ENCODE measurements at places on chromosomes 3 and 15. TPM values are rescaled to one million over a fixed set of nuclear protein-coding genes. Genes with fewer than 3 reads are reported as not detected.

DNA sequence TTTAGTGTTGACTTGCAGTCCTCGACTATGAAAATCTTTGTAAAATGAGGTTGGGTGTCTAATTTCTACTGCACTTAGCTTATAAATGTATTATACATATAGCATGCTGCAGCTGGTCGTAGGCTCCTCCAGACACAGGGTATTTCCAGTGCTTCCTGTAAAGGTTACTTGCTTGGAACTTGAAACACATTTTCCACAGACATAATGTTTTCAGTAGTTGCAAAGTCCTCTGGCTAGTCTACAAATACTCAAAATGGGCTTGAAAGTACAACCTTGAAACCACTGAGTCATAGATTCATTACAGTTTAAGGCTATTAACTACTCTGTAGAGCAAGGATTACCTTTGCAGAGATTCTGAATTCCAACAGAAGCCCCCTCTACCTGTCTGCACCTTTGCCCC lies 464.1 kb downstream of the RAP2B start:
- no peaks in the 10 kb centered on the region for H3K4me1 ChIP-seq
- no peaks in the 10 kb centered on the region for H3K27me3 ChIP-seq
- DNase-seq: no peak
- H3K4me3 ChIP-seq: no peak overlapping the region
- no peak overlapping the region for H3K27ac ChIP-seq
- H3K36me3 ChIP-seq: no peaks in the 10 kb centered on the region

MFGE8 gene
- total RNA-seq: 160 TPM

- H3K27me3 ChIP-seq: peaks cover 4% of the 10 kb centered on the region
- no peak overlapping the region for H3K27ac ChIP-seq
- no peaks in the 10 kb centered on the region for H3K4me1 ChIP-seq
- no peak overlapping the region for H3K4me3 ChIP-seq
- no peaks in the 10 kb centered on the region for H3K36me3 ChIP-seq
Observed at GRCh38 chr15:78222745-78223395, 11.5 kb downstream of the ACSBG1 start.

DNA sequence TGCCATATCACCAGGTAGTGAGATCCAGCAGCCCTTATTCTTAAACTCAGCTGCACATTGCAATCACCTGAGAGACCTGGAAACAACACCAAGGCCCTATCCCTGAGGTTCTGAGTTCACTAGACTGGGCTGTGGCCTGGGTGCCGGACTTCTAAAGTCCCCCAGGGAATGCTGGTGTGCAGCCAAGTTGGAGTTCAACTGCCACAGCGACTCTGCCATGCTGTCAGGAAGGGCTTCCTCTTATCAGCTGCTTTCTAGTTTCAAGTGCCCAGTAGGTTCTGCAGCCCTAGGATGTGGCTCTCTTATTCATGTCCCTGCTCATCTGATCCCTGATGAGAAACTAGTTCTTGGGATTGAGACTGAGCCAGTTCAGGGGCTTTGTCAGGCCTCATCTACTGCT lies 47.8 kb downstream of the ACAA1 start:
- H3K27me3 ChIP-seq: peaks cover 8% of the 10 kb centered on the region
- H3K4me1 ChIP-seq: no peaks in the 10 kb centered on the region
- no peak overlapping the region for H3K27ac ChIP-seq
- no peak overlapping the region for H3K4me3 ChIP-seq
- no peak for DNase-seq
- no peaks in the 10 kb centered on the region for H3K36me3 ChIP-seq

DNA sequence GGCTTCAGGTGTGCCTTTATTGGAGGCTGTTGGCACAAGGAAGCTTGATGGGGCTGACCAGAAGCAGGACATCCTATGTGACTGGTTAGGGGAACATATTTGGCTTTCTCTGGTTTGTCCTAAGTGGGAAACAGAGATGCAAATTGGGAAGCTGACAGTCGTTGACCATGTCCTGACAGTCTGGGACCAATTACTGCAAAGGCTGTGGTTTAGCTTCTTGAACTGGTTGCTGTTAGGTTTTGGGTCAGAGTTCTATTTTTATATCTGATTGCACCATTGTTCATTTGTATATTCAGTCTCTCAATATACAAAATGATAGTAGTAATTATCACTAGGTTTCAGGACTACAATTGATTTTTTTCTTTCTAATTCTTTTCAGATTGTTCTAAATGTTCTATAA lies 36.8 kb downstream of the SNTN start:
- no peaks in the 10 kb centered on the region for H3K4me1 ChIP-seq
- H3K27me3 ChIP-seq: no peaks in the 10 kb centered on the region
- DNase-seq: no peak
- H3K27ac ChIP-seq: no peak overlapping the region
- no peak overlapping the region for H3K4me3 ChIP-seq

GRCh38 chr3:196563721-196564225 lies 4.6 kb downstream of the WDR53 start:
- H3K36me3 ChIP-seq: no peaks in the 10 kb centered on the region
- no peaks in the 10 kb centered on the region for H3K27me3 ChIP-seq
- no peak for DNase-seq

DNA sequence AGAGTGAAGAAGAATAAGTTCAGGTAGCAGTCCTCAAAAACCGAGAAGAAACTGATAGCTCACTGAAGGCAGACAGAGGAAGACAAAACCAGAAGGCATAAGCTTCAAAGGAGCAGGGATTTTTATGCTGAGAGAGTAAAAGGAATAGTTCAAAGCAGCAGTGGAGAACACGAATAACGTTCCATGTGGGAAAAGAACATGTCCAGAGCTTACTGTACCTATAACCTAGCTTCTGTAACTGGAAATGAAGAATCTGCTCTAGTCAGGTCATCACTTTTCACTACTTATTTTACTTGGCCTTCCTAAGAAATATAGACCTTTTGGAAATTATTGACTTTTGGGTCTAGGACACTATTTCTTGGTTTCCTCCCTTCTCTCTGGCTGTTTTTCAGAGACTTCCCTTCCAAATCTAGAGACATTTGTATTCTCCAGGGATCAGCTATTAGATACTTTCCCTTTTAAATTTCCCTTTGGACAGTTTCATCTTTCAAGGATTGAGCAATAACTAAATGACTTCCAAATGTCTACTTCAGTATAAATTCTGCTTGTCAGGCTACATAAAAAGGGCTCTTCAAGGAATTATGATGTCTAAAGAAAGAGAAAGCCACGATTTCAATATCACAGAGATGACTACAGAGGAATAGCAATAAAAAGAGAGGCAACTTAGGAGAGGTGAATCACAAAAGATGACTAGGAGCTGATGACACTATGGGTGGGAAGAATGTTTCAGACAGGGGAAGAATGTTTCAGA lies 46.7 kb downstream of the UBE3A start:
- H3K27me3 ChIP-seq: no peaks in the 10 kb centered on the region
- no peak overlapping the region for H3K4me3 ChIP-seq
- no peaks in the 10 kb centered on the region for H3K36me3 ChIP-seq
- H3K27ac ChIP-seq: peak overlapping the region; percentile 2
- peak; percentile 78 for DNase-seq
- peaks cover 8% of the 10 kb centered on the region for H3K4me1 ChIP-seq

EDC3 gene
- 8.9 TPM for total RNA-seq

DNA sequence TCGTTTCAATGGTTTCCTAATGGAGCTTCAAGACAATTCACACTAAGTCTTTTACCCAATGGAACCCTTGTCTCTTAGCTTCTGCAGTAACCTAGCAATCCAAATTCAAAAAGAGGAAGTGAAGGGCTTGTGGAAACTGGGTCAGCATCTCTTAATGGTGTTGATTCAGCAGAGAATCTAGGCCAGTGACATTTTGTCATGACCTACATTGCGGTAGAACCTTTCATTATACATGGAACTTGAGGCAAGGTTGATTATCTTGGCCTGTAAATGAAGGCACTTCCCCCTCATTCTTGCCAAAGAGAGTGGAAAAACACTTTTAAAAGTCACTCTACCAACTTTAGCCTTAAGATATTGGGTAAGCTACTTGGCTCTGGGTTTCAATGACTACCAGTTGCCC lies 42.8 kb downstream of the C2CD4B start:
- no peaks in the 10 kb centered on the region for H3K36me3 ChIP-seq
- H3K27ac ChIP-seq: no peak overlapping the region
- DNase-seq: no peak
- H3K27me3 ChIP-seq: no peaks in the 10 kb centered on the region
- peaks cover 4% of the 10 kb centered on the region for H3K4me1 ChIP-seq

ZNF385D gene
- 0.83 TPM for total RNA-seq

GRCh38 chr15:88894819-88895767 lies at the start of gene HAPLN3:
HAPLN3 (minus strand) TSS chr15:88895544; CDS start chr15:88887298, 8,246 bp downstream.
- peaks cover 8% of the 10 kb centered on the region for H3K4me1 ChIP-seq
- peak within 1 kb of the TSS; percentile 50 for H3K4me3 ChIP-seq
- H3K36me3 ChIP-seq: peaks cover 2% of the 10 kb centered on the region
- H3K27me3 ChIP-seq: no peaks in the 10 kb centered on the region

CYP11A1 gene
- total RNA-seq: 0.33 TPM

LDHAL6B gene
- not detected for total RNA-seq

UNC45A gene
- 88.6 TPM for total RNA-seq

- no peaks in the 10 kb centered on the region for H3K36me3 ChIP-seq
- DNase-seq: no peak
- no peak overlapping the region for H3K27ac ChIP-seq
- peaks cover 2% of the 10 kb centered on the region for H3K4me1 ChIP-seq
- H3K4me3 ChIP-seq: no peak overlapping the region
Observed at GRCh38 chr15:65553691-65554090, 23.4 kb downstream of the HACD3 start.

DNA sequence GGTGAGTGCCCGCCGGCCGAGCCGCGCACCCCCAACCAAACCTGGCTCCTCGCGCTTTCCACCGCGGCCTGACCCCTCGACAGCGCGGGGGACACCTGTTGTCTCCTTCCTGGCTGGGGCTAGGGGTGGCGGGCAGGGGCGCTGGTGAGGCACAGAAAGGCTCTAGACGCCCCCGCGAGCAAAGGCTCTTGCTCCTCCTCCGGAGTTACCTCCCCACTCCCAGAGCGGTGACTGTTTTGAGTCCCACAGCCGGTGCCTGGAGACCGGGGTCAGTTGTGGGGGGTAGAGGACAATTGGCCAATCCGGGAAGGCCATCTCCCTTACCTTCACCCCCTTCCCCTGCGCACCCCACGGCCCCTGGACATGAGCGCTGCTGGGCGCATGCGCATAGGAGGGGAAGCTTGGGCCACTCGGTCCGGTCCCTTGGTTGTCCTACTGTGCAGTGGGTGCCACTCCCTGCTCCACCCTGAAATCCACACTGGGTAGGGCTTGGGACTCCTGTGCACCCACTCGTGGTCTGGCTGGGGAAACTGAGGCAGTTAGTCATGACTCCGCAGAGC lies 554 bp downstream of the CHST13 start:
- H3K27me3 ChIP-seq: peaks cover 10% of the 10 kb centered on the region
- H3K36me3 ChIP-seq: no peaks in the 10 kb centered on the region
- DNase-seq: no peak
- no peak overlapping the region for H3K27ac ChIP-seq

GRCh38 chr15:45084163-45084562 lies 29.8 kb downstream of the DUOX2 start:
- H3K27ac ChIP-seq: no peak overlapping the region
- no peaks in the 10 kb centered on the region for H3K36me3 ChIP-seq
- peaks cover 8% of the 10 kb centered on the region for H3K27me3 ChIP-seq
- no peaks in the 10 kb centered on the region for H3K4me1 ChIP-seq
- no peak overlapping the region for H3K4me3 ChIP-seq

DNA sequence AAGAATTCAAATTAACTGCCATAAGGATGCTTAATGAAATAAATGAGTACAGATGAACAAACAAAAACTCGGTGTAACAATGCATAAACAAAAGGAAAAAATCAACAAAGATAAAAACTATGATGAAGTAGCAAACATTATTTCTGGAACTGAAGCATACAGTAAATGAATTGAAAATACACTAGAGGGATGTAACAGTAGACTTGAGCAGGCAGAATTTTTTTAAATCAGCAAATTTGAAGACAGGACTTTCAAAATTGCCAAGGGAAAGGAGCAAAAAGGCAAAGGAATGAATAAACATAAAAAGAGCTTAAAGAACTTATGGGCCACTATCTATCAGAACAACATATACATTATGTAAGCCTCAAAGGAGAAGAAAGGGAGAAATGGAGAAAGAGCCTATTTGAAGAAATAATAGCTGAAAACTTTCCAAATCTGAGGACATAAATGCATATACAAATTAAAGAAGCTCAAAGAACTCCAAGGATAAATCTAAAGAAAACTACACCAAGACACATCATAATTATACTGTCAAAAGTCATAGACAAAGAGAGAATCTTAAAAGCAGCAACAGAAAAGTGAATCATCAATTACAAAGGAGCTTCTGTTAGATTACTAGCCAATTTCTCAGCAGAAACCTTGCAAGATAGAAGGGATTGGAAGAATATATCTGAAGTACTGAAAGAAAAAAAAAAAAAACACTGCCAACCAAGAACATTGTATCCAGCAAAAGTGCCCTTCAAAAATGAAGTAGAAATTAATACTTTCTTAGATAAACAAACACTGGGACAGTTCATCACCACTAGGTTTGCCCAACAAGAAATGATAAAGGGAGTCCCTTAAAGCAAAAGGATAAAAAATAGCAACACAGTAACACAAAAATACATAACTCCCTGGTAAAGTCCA lies 15.5 kb downstream of the TOP2B start:
- no peak overlapping the region for H3K4me3 ChIP-seq
- H3K27ac ChIP-seq: no peak overlapping the region
- H3K4me1 ChIP-seq: no peaks in the 10 kb centered on the region
- DNase-seq: no peak
- H3K36me3 ChIP-seq: no peaks in the 10 kb centered on the region

ERICH6 gene
- total RNA-seq: under 0.01 TPM

SV2B gene
- under 0.01 TPM for total RNA-seq

DNA sequence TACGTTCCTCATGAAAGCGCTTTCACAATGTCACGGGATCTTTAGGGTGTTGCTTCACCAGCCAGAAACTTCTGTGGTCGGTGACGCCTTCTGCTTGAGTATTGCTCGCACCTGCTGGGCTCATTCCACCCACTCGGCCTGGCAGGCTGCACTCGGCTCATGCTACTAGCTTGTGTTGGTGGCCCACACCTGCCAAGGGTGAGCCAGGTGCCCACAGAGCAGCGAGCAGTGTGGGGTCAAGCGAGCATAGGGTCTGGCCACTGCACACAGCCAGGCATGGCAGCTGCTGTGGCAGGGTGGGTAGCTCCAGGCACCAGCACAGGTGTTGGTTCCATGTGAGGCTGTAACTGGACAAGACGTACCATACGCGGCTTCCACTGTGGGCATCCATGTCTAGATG lies 202.9 kb upstream of the CADM2 start:
- DNase-seq: no peak
- H3K36me3 ChIP-seq: no peaks in the 10 kb centered on the region
- no peaks in the 10 kb centered on the region for H3K4me1 ChIP-seq

DNA sequence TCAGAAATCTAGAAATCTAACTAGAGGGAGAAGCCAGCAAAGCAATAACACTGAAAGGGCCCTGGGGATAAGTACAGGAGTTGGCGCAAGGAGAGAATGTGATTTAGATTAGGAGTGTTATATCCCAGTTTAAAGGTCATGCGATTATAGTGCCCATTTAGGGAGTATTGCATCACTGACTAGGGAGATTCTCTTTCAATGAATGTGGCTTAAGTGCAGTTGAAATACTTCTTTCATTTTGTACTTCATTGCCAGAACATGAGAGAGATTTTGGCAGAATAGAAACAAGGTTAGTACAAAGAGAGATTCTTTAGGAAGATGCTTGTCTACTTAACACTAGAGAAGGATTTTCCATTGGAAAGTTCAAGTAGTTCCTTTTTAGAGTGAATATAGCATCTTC lies 13.9 kb downstream of the ROBO2 start:
- DNase-seq: no peak
- no peaks in the 10 kb centered on the region for H3K36me3 ChIP-seq
- H3K27me3 ChIP-seq: no peaks in the 10 kb centered on the region
- H3K4me3 ChIP-seq: no peak overlapping the region
- no peaks in the 10 kb centered on the region for H3K4me1 ChIP-seq

PDZRN3 gene
- 47.5 TPM for total RNA-seq

GOLGA8G gene
- total RNA-seq: not detected

GRCh38 chr15:90201944-90202375 lies 830 bp downstream of the SEMA4B start:
- no peak overlapping the region for H3K27ac ChIP-seq
- no peaks in the 10 kb centered on the region for H3K36me3 ChIP-seq
- no peaks in the 10 kb centered on the region for H3K27me3 ChIP-seq

Data from fibroblast of lung (primary cell).